Inflammatory macrophage (primary cell): ENCODE measurements at places on chromosomes 5 and 9.

DNA sequence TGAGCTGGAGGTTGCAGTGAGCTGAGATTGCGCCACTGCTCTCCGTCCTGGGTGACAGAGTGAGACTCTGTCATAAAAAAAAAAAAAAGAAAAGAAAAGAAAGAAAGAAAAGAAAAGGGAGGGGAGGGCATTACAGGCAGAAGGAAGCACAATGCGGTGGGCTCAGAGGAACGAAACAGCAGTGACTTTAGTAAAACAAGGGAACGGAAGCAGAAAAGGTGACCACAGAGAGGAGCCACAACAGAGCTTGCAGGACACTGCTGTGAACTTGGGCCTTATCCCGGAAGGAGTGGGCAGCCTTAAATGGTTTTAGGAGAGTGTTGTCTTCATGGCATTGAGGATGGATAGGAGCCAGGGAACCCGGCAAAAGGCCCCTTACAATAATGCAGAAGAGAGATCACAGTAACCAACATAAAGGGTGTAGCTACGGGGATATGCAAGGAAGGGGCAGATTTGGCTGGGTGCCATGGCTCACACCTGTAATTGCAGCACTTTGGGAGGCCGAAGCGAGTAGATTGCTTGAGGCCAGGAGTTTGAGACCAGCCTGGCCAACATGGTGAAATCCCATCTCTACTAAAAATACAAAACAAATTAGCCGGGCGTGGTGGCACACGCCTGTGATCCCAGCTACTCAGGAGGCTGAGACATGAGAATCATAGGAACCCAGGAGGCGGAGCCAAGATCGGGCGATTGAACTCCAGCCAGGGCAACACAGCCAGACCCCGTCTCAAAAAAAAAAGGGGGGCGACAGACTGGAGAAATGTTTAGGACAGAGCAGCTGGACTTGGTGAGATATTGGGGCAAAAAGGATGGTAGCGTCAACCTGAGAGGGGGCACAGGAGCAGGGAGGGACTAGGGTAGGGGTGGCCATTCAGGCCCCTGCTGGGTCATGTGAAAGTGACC lies 83.9 kb upstream of the ZBTB43 start:
- DNase-seq: peak; percentile 12

DNA sequence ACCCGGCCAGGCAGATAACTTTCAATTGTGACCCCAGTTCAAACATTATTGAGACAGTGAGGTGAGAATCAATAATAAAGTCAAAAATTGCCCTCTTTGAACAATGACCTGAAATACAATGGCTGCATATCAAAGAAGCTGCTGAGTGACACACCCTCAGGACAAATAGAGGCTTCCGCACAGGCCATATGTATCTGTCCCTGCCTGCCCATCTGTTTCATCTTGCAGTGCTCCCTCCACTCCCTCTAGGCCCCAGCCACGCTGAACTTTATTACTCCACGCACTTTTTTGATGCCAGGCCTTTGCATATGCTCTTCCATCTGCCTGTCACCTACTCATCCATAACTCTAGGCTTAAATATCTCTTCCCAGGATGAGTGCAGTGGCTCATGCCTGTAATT lies 15.9 kb upstream of the PFDN1 start:
- DNase-seq: no peak

DNA sequence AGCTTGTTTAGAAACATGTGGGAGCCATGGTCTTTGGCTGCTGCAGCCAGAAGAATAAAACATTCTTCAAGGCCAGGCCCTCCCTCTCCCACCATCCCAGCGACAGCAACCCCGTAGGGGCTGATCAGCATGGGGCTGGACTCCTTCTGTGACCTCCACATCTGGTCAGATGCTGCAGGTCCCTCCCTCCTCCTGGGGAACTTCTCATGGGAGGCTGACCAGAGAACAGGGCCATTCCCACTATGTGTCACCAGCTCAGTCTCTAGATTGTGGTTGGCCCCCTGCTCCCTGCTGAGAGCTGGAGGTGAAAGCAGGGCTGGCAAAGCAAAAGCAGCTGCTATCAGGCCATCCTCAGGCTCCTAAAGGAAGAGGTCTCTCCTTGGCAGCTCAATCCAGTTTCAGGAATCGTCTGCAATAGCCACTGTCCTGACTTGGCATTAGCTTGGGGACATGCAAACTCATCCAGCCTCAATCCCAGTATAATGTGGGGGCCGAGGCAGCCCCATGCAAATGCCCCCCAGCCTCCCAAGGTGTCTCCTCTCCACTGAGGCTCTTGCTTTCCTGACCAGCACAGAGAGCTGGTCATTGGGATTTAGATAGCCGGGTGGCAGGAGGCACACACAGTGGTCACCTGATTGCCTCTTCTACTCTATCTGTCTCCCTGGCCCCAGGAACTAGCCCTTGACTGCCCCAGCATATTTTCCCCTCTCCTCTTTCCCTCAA lies 81.5 kb downstream of the NRG2 start:
- DNase-seq: no peak

- no peak for DNase-seq
Observed at GRCh38 chr5:76535577-76535976, 87.6 kb downstream of the F2RL2 start.

- DNase-seq: peak; percentile 50
Observed at GRCh38 chr5:141479776-141480175, 4.0 kb downstream of the PCDHGC3 start.
